ENCODE measurements at places on chromosomes 12 and 14.

GRCh38 chr14:68774771-68775613 lies 17.9 kb downstream of the ZFP36L1 start:
- no peak for DNase-seq

DNA sequence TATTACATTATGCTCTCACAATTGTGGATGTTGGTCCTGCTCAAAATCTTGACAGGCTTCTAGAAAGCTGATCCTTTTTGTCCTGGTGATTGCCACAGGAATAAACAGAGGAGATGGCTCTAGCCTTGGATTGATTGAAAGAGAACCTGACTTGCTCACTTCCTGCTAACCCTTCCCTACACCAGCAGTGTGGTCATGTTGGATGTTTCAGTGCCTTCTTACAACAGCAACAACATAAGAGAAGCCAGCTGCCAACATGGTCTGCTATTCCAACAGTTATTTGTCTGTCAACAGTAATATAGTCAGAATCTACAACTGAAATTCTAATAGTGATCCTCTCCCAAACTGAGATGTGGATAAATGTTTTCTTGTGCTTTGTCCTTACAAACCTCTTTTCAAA lies 311.6 kb upstream of the DIO2 start:
- no peak for DNase-seq

GRCh38 chr14:63200035-63200740 lies 4.1 kb upstream of the RHOJ start:
- DNase-seq, result no peak

- no peak for DNase-seq
These were observed 126.9 kb downstream of the DUSP6 start for GRCh38 chr12:89225401-89225800.

- no peak for DNase-seq
These were observed 89.7 kb downstream of the ESRRB start for GRCh38 chr14:76465664-76466063.

DNA sequence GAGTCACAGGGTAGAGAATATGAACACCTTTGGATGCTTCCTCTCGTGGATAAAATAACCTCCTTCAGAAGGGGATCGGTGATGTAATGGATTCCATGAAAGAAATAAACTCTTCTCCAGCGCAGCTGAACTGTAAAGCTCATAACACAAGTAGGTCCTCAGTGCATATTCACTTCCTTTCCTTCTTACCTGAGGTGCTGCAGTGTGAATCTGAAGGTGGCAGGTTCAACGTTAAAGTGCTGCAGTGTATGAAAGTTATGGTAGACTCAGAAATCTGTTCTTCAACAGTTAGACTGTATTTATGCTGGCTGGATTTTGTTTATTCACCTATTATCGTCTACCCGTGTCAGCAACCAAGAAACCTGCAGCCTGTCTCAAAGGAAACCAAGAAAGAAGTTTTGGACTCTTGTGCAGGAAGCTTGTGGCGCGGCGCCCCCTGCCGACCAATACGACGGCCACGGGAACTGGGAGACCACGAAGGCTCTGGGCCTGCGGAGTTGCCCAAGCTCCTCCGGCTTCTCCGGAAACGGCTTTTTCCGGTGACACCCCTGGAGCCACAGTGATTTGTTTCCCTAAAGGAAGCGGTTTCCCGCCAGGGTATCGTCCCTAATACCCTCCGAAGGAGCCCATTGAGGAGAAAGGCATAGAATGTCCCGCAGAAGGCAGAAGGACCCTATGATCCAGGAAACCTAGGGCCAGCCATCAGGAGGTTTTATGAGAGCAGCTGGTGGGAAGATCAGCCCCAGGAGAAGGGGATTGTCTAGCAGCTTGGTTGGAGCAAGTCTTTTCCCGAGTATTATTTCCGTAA lies 17.6 kb upstream of the RNASE3 start:
- DNase-seq, result no peak

DNA sequence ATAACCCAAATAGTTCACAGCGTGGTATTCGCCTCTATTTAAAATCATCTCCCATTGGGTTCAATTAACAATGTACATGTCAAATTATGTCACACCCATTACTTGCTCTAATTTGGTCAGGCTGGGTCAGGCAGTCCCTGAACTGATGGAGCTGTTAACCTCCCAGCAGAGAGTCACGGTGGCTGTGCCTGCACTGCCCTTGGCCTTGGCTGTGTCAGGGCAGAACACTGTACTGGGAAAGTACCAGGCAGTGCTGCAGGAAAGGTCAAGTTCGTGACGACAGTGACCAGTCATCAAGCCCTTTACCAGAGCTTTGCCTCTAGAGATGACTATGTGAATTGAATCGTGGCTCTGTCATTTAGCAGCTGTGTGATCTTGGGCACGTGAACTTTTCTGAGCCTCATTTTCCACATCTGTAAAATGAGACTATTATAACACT lies 100.0 kb downstream of the ARF6 start:
- DNase-seq, result no peak

GRCh38 chr12:125890366-125890905 lies 825.2 kb downstream of the AACS start:
- no peak for DNase-seq

- no peak for DNase-seq
These were observed 3.6 kb downstream of the SCAF11 start for GRCh38 chr12:45986641-45987339.

- DNase-seq, result no peak
These were observed 21.0 kb upstream of the CCND2 start for GRCh38 chr12:4252601-4253000.

DNA sequence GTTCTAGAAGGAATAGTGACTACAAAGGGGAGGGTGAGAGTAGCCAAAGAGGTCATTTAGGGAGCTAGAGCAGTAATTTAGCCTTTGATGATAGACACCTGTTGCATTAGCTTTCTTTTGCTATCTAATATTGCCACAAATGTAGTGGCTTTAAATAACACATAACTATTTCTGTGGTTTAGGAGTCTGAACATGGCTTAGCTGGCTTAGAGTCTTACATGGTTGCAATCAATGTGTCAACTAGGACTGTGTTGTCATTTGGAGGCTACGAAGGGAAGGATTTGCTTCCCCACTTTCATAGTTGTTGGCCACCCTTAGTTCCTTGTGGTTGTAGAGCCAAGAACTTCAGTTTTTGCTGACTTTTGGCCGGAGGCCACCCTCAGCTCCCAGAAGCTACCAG lies 99.9 kb downstream of the C12orf50 start:
- DNase-seq, result no peak

DNA sequence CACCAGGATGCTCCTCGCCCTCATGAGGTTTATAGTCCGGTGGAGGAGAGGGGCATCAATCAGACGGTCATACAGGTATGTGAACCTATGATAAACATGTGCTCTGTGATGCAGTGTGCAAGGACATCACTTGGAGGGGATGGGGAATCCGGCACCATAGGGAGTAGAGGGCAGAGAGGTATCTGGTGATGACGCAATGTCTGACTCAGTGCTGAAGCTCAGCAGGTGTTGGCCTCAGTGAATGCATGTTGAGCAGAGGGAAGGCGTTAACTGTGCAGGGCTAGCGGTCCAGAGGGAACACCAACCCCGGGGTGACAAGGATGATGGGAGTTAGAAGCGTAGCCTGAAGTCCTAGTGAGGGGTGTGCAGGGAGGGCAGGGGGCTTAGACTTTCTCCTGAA lies 200.9 kb downstream of the TMEM132C start:
- no peak for DNase-seq

DNA sequence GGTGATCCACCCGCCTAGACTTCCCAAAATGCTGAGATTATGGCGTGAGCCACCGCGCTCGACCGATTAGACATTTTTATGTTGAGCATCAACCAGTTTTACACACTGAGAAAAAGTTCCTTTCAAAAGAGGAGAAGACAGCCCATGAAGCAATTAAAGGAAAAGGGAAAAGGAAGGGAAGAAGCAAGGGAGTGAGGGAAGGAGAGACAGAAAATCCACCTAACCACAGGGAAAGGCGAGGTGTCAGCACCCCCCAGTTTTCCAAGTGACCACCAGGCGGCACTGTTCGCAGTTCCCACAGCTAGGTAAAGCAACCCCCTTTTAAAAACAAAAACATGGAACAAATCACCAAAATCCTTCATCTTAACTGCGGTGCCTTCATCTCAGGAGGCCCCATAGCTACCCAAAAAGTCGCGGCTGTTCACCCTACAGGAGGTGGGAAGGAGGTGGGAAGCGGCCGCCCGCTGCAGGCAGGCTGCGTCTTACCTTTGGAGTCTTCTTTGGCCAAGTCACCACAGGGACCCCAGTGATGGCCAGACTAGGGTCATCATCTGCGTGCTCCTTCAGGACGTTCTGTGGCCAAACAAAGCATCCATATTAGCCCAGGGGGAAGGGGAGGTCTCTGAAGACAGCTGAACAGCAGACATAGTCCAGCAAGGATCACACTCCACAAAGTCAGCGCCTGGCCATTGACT lies 86.6 kb downstream of the KDM2B start:
- no peak for DNase-seq

DNA sequence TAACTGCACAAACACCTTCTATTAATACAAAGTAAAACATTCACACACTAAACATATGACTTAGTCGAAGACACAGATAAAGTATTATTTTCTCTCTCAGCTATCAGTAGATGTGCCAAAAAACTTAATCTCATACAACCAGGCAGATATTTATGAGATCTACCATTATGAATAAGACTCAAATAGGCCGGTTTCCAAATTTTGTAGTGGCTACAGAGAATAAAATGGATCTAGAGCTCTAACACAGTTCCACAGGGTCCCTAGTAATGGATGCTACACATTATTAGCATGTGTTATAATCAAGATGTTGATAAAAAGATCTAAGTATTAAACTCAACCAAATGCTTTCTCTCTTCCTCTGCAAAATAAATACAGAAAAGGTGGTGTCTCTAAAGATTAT lies 10.4 kb downstream of the SAV1 start:
- DNase-seq, result no peak

- no peak for DNase-seq
These were observed 39.6 kb downstream of the CCDC88C start for GRCh38 chr14:91377700-91378652.

- no peak for DNase-seq
These were observed 6.5 kb downstream of the NFE2 start for GRCh38 chr12:54294152-54294952.

DNA sequence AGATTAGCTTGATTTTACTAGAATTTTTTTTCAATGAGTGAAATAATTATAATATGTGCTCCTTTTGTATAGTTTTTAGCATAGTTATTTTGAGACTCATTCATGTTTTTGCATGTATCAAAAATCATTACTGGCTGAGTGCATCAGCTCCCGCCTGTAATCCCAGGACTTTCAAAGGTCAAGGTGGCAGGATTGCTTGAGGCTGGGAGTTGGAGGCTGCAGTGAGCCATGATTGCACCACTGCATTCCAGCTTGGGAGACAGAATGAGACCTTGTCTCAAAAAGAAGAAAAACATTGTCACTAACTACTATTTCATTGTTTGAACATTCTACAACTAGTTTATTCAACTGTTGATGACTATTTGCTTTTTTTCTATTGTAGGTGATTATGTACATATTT lies 802.7 kb downstream of the SLC16A7 start:
- no peak for DNase-seq

DNA sequence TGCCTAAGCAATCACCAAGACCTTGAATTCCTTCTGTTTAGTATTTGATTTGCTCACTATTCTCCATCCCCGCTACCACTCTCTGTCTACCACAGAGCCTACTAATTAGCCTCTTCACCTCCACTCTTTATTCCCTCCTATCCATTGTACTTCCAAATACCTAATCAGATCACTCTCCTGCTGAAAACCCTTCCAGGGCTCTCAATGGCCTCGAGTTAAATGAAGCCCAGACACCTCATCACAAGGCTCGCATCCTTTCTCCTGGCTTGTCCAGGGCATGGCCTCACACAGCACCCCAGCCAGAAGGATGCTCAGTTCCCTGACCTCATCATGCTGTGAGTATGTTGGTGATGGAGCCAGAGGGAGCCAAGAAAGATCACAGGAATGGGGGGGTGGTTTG lies 71.4 kb upstream of the PRMT8 start:
- DNase-seq, result no peak

DNA sequence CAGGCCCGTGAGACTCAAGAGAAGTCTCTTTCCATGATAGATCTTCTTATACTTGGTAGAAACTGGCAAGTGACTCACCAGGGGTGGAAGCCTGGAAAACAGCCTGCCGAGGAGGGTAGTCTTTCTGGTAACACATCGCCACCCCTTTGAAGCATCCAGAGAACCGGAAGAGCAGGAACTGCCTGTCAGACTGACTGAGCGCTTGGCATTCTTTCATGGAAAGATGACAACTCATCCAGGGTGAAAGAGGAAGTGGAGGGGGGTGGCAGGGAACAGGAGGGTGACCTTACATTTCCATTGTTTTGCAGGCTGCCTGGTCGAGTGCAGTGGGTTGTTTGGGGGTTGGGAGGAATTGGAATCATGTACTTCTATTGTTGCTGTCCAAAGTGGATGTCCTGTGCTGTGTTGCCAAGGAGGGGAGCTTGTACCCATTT lies 34.5 kb downstream of the PRKCH start:
- no peak for DNase-seq

- DNase-seq, result no peak
These were observed 2.1 kb upstream of the NIN start for GRCh38 chr14:50832935-50833630.

DNA sequence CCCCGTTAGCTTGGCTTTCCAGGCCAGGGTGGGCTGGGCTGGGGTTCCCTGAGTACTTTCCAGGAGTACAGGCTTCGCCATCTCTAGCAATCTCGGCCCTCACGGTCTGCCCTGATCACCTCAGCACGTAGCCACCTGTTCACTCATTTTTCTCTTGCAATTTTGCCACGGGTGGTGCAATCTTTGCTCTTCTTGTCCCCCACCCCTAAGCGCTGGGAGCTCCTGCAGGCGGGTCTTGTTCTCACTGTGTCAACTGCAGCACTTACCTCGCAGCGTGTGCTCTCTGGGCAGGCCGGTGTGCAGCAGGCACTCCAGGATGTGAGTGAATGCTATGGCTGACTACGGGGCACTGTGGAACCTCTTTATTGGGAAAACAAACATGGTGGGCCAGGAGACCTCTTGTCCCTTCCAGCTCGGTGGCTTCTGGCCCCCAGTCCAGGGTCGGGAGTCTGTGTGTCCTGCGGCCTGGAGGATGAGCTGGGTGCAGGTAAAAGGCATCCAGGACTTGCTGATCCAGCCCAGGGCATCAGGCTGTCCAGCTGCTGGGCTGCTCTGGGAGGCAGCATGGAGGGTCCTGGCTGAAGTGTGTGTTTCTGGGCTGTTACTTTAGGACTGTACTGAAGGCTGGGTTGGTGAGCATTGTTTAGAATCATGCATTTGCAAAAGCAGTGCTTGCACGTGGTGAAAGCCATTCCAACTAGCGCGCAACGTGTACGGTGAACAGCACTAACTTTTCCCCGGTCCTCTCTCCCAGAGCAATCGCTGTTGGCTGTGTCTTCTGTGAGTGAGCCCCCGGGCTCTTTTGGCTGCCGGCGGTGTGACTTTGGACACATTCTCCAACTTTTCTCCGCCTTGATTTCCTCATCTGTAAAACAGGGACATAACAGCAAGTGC lies 1.5 kb upstream of the ULK1 start:
- DNase-seq, result no peak

DNA sequence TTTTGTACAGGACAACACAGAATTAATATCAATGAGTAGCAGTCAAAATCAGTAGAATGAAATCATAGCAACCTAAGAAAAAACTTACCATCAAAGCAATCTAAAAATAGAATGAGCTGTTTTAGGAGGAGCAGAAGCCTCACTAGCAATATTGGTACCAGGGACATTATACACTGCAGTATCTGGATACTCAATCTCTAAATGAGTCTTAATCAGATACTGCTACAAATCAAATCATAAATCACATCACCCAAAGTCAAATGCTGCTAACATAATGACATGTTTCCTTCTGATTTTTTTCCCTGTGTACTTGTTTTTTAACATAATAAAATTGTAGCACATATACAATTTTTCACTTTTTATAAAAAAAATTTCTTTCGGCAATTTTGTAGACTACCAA lies 8.0 kb downstream of the RPS29 start:
- no peak for DNase-seq

GRCh38 chr12:62448436-62448835 lies 18.2 kb upstream of the MON2 start:
- no peak for DNase-seq

Measured in NCI-H1436 treated with DMSO at 0.1 percent for 48 hours (cell line).